ENCODE measurements at places on chromosomes 12 and 14.

DNA sequence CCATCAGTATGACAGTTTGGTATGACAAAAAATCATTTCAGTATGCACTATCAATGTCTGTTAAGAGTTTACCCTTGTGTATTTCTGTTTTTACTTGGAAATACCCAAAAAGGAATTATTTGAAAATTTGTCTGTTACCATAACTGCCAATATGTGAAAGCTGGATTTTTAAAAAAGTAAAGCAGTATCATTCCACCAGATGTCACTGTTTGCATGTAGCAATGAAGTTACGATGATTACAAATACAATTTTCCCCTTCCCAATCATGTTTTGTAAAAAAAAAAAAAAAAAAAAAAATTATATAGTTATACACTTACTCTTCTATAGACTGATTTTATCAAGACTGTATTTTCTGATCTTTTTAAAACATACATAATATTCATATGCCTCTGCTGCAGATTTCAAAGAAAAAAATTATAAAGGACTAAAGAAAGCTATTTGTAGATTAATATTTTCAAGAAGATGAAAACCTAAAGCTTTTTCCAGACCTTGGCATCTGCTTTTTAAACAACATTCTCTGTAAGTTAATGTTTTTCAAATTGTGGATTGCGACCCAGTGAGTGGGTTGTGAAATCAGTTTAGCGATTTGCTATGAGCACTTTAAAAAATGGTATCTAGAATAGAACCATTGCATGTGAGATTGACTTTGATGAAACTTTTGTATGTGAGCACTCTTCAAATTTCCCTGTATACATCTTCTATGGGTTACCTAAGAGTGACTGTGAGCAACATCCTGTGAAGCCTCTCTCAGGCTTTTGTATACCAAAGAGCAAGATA is 114.2 kb downstream of the TTC6 start:
- DNase-seq, result no peak

GRCh38 chr14:99538275-99538674 is 57.1 kb downstream of the CCNK start:
- no peak for DNase-seq

DNA sequence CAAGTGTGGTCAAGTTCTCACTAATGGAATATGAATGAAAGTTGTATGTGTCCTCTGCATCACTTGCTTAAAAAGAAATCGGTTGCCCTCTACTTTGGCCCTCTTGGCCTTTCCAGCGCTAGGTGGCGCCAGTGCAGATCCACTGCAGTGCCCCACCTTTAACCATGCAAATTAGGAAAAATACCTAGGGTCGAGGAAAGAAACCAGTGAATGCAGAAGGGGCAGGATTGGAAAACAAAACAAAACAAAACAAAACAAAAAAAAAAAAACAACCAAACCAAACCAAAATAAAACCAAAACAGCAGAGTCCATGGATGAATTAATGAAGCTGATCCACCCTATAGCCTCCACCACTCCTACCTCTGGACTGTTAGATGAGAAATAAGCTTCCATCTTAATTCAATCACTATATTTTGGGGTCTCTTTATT is 12.9 kb upstream of the NEMF start:
- DNase-seq, result no peak

DNA sequence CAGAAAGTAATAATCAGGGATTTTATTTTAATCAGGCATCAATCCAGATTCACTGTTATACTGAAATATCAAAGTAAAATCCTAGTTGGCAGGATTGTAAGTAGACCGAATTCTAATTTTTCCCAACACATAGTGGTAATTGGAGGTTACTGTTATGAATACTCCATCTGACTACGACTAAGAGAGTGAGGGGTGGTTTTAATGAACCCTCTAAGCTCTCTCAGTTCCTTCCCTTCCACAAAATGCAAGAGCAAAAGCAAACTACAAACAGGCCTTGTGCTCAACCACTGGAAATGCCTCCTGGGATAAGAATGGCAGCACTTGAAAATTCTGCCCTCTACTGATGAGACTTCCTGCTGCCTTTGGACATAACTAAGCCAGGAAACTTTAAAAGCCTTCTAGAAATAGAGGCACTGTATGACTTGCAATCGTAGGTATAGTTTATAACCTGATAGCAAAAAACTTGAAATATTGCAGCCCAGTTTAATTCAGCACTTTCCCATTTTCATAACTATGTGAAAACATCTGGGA is 184.8 kb downstream of the SLC16A7 start:
- DNase-seq, result no peak

GRCh38 chr12:91663310-91663709 is 480.7 kb upstream of the DCN start:
- no peak for DNase-seq

GRCh38 chr12:125734137-125734536 is 668.9 kb downstream of the AACS start:
- DNase-seq, result no peak

DNA sequence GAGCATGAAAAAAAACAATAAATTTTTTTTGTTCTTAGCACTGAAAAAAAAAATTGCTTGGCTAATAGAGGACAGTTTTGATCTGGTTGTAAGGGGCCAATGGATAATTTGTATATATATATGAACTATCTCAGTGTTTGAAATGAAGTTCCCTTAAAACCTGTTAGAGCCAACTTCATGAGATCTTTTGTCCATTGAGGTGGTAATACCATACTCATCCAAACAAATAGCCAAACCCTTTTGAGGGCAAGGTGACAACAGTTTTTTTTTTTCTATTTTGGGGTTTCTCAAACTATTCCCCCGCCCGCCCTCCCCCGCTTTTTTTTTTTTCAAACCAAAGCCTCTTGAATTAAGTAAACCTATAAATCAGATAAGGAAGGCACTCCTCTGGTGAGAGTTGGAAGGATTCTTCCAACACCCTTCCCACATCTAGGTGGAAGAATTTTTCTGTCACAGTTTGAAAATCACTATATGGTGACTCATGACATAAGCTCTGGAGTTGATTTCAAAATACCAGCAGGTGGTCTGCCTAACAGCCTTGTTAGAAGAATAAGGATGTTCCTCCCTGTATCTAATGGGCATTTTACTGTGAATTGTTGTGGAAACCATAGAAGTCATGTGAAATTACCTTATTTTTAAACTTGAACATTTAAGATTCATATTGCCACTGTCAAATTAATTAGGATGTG is 10.2 kb downstream of the ARHGAP5 start:
- no peak for DNase-seq

DNA sequence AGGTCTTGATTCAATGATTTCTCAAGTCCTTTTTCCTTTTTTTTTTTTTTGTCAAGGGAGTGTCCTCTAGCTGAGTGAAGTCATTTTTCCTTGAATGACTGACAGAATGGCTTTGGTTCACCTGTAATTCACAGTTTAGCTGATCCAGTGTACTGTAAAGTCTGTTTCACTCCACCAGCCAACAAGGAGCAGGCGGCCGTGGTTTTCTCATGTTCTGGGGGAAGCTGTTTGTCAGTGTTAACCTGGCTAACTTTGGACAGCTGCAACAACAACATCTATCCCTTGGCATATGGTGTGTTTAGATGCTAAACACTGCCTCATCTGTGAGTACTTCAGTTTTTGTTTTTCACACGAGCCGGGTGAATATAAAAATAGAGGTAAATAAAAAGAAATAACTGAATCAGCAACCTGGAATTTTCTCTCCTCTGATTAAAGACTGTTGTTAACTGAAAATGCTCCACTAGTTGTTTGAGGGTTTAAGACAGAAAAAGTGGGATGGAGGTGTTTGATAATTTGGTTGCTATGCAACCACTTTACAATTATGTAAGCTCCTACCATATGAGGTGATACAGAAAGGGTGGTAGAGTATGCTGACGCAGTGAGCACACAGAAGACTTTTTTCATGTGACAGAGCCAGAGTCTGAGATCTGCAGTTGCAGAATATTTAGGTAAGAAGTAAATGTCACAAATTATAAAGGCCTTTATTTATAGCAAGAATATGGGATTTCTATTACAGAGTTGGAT is 50.3 kb upstream of the SLC2A13 start:
- no peak for DNase-seq

DNA sequence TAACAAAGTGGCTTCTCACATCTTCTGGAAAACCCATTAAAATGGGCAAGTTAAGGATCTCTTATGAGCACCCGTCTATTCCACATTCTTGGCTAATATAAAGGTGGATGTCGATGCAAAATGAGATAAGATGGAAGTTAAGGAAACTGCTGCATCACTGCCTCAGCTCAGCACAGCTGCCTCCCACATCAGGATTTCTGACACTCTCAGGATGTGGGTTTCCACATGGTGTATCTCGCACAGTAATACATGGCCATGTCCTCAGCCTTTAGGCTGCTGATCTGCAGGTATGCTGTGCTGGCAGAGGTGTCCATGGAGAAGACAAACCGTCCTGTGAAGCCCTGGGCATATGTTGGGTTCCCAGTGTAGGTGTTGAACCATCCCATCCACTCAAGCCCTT is 1348.0 kb downstream of the TMEM121 start:
- DNase-seq, result no peak

- DNase-seq, result no peak
Observed at GRCh38 chr14:95505030-95505589, 11.3 kb downstream of the SYNE3 start.
